ENCODE measurements at places on chromosomes 5 and 9.

- DNase-seq: no peak
Measured at GRCh38 chr5:14945450-14945849, 73.9 kb upstream of the ANKH start.

GRCh38 chr5:116514421-116514970 is 60.1 kb downstream of the SEMA6A start:
- DNase-seq: no peak

GRCh38 chr9:115373710-115374045 is 255.7 kb upstream of the TNC start:
- no peak for DNase-seq

- no peak for DNase-seq
Measured at GRCh38 chr5:74490814-74491213, 149.7 kb downstream of the ENC1 start.
